Small intestine (tissue), 16 donors: ENCODE measurements at places on chromosomes 2 and 18.

DNA sequence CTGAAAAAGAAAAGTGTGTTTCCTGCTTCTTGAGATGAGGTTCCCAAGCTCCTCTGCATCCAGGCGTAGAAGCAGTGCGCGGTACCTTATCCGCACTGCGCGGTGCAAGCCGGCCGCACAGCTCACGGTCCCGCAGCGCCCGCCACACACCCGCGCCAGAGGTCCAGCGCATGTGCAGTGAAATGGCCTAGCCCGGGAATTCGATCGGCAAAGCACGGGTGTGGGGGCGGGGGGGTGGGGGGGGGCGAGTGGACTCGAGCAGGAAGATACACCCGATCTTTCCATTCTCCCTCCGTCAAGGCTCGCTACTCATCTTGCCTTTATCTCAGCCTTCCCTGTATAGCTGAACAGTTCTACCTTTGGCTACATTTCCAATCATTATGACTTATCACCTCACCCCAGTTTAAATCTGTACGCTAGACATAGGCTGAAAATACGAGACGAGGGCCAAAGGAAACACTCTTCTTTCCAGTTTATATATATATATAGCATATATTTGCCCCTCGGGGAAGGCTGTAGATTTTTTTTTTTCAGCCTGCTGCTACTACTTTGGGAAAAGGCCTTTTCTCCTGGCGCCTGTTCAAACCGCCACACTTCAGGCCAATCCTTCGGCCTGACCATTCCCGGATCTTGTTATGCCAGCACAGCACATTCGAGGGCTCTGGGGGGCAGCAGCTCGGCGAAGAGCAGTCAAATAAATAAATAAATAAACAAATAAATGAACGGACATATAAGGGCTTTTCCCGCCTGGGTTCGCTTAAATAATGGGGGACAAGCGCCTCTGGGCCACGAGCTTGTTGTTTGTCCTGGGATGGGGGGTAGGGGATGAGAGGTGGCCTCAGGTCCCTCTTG lies 10.4 kb downstream of the HOXD8 start:
- no peak for DNase-seq

DNA sequence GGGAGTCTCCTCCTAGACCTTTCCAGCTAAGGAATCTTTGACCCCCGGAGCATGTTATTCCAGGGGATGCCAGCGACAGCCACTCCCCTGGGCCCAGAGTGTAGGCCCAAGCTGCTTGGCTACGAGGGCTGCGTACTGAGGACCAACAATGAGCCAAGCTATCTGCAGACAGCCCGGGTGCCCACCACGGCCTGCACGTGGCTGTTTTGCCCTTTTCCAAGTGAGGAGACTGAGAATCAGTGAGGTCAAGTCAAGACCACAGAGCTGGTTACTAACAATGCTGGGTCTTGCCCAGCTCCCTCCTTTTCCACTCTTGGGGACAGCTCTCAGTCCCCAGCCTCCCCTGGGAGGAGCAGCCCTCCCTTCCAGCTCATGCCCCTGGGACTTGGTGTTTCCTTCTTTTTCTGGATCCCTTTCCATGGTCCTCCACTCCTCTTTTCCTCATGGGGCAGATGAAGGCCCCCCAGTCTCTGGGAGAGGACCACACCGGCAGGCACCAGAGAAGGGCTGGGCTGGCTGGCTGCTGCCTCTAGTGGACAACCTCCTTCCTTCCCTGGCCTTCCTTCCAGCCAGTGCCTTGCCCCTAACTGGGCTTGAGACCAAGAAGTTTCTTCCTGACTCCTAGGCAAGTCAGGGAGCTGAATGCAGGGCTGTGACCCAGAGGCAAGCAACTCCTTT lies 550 bp upstream of the MALL start:
- peak; percentile 75 for DNase-seq

- no peak for DNase-seq
Measured at GRCh38 chr2:144458541-144458940, 61.4 kb downstream of the ZEB2 start.

- DNase-seq: no peak
Measured at GRCh38 chr18:55458456-55459203, 129.4 kb downstream of the TCF4 start.

DNA sequence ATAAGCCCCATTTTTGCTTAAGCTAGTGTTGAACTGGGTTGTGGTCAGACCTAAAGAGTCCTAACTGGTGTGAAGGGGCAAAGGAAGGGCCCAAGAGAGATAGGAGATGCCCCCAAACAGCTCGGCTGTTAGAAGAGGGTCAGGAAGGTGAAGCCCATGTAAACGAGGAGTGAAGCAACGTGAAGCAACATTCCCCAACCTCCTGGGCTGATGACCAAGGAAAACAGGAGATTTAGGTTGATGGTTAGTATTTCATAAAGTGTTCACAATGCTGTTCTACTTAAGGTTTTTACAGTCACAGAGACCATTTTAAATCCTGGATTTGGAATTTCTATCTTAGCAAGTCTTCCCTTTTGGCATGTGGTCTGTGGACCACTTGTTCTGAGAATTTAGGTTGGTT lies 144.0 kb upstream of the SERPINE2 start:
- no peak for DNase-seq

GRCh38 chr18:832085-832681 lies 20.1 kb upstream of the YES1 start:
- peak; percentile 64 for DNase-seq

GRCh38 chr2:8627692-8628085 lies 54.2 kb upstream of the ID2 start:
- DNase-seq: peak; percentile 96

DNA sequence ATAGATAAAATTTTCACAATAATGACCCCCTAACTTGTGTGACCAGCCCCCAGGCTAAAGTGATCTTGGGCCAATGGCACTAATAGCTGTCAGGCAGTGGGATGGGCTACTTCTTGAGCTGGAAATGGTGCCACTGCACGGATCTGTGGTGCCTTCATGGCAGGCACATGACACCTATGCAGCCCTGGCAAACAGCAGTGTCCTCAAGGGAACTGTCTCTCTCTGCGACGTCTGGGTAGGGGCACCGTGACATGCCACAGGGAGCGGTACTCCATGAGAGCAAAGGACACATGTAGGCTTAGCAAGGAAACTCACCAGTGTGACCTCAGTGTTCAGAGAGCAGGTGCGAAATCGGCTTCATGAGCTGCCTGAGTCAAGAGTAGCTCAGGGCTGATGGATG lies 161.7 kb upstream of the TWIST2 start:
- no peak for DNase-seq

- no peak for DNase-seq
Measured at GRCh38 chr2:149625671-149626070, 38.1 kb upstream of the MMADHC start.

- DNase-seq: no peak
Measured at GRCh38 chr18:27707201-27707600, 469.7 kb downstream of the CDH2 start.

- no peak for DNase-seq
Measured at GRCh38 chr2:101790416-101790815, 92.9 kb downstream of the MAP4K4 start.

GRCh38 chr18:64799376-64799775 lies 650.5 kb upstream of the LINC00305 start:
- no peak for DNase-seq

DNA sequence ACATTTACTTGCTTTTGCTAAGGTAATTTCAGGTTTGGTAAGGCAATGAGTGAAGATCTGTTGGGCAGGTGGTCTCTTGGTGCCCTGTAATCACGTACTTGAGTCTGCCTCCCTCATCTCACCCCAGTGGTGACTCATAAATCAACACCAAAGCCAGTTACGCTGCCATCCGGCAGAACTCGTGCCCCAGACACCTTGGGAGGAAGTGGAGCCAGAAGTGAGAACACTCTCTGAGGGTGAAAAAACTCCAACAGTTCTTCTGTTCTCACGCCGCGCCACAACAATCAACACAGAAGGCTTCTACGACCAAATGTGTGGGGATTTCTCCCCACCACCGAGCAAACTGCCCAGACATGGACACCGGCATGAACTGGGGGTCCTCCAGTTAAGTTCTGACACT lies 206.2 kb downstream of the ARL4C start:
- DNase-seq: no peak

- peak; percentile 55 for DNase-seq
Measured at GRCh38 chr2:237438080-237438940, 24.3 kb upstream of the COL6A3 start.

- no peak for DNase-seq
Measured at GRCh38 chr2:45683292-45683691, 31.8 kb downstream of the PRKCE start.

GRCh38 chr2:21117688-21118087 lies 6.1 kb upstream of the TDRD15 start:
- no peak for DNase-seq

- DNase-seq: no peak
Measured at GRCh38 chr18:27175914-27176313, 9.2 kb downstream of the CHST9 start.

- DNase-seq: no peak
Measured at GRCh38 chr18:36610258-36610657, 218.5 kb downstream of the TPGS2 start.

DNA sequence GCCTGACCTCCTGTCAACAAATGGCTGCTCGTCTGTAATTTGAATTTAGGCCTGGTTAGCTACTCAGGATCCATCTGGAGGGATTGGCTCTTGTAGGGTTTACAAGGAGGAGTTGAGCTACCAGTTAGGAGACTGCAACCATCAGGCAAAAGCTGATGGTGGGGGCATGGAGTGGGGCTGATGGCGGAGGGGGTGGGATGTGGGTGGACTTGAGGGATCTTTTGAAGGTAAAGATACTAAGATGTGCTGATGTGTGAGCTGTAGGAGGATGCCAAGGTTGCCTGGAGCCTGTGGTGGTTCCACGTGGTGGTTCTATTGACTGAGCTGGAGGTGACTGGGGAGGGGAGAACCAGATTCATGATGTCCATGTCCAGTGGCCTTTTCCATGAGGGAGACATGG lies 240.7 kb downstream of the LPIN1 start:
- DNase-seq: no peak

GRCh38 chr2:118539290-118539689 lies 308.2 kb downstream of the EN1 start:
- peak; percentile 32 for DNase-seq

GRCh38 chr2:9639000-9639602 lies 8.3 kb upstream of the YWHAQ start:
- no peak for DNase-seq

- DNase-seq: no peak
Measured at GRCh38 chr18:1383465-1383864, 478.8 kb downstream of the ADCYAP1 start.

DNA sequence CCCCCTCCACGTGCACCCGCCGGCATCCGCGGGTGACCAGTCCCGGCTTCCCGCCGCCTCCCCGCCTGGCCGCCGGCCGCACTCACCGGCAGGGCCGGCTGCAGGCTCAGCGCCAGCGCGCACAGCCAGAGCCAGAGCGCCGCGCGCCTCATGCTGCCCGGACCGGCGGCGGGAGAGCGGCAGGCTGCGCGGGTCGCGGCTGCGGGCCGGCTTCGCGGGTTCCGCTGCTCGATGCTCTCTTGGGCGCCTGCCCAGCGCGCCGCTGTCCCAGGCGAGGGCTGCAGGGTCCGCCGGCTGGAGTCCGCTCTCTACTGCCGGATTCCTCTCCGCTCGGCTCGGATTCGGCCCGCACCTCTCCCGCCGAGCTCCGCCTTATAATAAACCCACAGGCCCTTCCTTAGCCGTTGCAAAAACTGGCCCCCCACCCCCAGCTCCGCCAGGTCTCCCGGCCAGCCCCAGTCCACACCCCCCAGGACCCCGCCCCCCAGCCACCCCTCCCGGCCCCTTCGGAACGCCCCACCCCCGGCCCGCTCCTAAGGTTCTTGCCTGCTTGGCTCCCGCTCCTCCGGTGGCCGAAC lies at the start of gene SDC1:
SDC1 (minus strand) TSS at position 415 of the 578 bp plus-strand sequence; CDS start at position 152, 263 bp downstream.
- DNase-seq: peak; percentile 83

DNA sequence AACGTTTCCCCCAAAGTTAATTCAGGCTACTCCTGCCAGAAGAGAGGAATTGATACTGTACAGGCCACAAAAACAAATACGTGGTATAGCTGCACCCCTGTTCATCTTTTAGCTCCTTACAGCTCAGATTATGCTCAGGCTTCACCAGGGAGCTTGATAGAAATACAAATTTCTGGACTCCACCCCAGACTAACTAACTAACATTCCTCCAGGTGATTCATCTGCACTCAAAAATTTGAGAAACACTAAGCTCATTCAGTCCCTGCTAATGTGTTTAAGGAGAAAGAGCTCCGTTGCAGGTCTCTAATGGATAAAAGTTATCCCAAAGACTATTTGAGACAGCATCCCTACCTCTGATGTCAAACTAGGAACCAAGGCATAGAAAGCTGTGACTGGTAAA lies 36.8 kb upstream of the UNC80 start:
- no peak for DNase-seq

GRCh38 chr18:26383454-26384270 lies 157.4 kb downstream of the TAF4B start:
- DNase-seq: peak; percentile 42

DNA sequence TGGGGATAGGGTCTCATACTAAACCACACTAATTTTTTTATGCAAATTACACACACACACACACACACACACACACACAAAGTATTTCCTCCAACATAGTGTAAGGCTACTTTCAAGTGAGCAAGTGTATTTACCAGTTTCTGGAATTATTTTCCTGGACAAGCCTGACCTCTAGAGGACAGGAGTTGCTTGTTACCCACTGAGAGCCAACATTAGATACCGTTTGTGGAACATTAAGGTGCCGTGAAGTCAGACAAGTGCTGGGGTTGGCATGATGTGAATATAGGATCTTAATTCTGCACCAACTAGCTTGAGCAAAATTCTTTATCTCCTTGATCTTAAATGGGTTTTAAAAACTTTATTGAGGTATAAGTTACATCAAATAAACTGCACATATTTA lies 39.3 kb upstream of the SERPINB2 start:
- peak; percentile 32 for DNase-seq

DNA sequence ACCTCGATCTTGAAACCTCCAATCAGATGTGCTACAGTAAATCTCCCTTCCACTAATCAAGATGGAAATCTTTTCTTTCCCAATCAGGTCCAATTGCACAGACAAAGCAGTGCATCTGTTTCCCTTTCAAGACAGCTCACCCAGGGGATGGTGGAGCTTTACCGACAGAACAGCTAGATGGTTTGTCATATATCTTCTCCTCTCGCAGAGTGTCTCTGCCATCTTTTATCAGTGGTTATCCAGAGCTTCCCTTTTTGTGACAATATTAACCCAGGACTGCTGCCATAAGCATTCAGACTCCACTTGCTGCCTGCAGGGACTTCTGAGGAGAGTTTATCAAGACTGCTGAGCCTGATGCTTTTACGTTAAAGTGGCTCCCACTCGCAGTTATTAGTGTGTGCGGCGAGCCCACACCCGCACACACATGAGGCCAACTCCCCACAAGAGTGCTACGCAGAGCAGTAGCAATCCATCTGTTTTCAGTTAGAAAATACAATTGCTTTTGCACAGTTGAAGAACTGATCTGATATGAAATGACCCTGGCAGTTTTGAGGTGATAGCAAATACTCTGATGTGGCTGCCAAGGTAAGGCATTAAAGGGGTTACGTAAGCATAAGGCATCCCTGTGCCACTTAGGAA lies 398.9 kb downstream of the NCKAP5 start:
- no peak for DNase-seq

- DNase-seq: peak; percentile 88
Measured at GRCh38 chr2:26018184-26019055, 15.5 kb upstream of the RAB10 start.
